GM23338 (cell line): ENCODE measurements at places on chromosomes 3 and 15.
A peak's percentile ranks its signal among the peaks of the same experiment; 100 is the strongest.

GRCh38 chr3:49058011-49058410, 28.8 kb upstream of the IMPDH2 start:
- DNase-seq: no peak

- no peak for DNase-seq
These were observed 32.8 kb downstream of the IFT57 start for GRCh38 chr3:108189440-108189839.

DNA sequence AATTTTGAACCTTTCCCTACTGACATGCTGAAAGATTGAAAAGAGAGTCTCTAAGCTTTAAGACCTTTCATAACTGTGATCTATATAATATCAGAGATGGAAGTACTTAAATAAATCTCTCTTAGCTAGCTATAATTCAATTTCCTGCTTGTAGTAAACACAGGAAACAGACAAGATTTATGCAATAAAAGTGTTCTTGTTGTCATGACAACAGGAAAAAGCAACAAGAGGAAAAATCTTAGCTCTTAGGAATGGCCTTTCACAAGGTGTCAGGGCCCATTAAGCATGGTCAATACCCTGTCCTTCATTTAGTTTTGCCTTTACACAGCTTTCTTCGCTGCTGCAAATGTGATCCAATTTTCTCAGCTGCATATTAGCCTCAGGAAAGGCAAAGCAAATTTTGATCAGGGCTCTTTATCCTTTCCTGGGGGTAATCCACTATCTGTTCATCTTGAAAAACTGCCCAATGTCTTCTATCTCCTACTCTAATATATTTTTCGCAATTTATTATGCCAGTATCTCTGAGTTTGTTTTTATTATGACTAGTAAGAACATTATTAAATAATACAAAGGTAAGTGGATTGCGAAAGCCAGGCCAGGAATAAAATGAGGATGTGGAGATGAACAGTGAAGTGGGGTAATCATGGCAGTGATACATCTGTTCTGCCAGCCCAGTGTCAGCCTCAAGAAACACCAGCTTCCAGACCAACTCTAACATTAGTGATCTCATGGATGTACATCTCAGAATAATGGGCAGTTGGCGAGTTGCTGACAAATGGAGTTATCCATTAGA, 28.7 kb downstream of the SIDT1 start:
- DNase-seq: peak; percentile 19

GRCh38 chr15:89984001-89984400, 17.1 kb upstream of the ZNF710 start:
- no peak for DNase-seq

DNA sequence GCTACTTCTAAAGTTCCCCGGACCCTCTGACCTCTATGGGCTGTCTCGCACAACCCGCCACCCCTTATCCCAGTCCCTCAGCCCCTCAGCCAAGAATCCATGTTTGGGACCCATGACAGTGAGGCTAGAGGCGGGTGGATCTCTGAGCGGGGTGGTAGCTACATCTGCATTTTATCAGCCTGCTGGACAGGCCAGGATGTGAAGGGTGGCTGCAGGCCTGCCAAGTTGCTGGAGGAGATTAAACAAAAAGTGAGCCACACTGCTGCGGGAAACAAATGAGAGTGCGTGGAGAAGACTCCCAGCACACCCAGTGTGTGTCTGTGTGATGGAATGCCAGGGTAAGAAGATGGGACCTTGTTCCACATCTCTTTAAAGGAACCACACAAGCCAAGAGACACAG, 51.1 kb upstream of the SPATA12 start:
- no peak for DNase-seq

DNA sequence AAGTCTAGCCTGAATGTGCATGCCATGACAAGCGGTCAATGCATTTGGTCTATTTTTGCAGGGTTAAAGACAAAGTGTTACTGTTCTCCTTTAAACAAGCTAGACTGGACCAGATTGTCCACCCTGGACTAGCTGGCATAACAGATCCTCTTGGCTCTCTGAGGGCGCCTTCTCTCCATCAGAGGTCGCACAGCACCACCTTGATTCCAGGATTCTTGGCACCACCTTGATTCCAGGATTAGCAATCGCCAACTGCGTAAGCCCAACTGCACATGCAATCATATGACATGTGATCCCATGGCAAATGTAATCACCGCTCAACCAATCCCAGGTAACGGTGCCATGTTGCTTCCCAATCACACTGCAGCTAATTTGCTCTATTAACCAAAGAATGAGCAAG, 98.6 kb downstream of the OXNAD1 start:
- no peak for DNase-seq

DNA sequence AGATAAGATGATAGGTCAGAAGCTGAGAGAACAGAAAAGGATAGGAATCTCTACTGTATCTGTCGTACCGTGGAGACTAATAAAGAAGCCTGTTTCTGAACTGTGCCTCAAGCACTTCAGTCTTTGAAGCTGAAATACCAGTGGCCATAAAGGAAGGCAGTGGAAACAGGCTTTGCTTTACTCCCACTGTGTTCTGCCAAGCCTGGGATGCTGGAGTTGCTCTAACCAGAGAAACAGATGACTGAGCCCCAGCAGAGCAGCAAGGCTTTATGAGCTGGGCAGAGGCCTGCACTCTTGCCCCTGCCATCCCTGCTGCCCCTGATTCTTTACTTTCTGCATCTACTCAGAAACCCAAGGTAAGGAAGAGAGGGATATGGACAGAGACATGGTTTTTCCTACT, 89.4 kb downstream of the PDE8A start:
- DNase-seq: no peak

DNA sequence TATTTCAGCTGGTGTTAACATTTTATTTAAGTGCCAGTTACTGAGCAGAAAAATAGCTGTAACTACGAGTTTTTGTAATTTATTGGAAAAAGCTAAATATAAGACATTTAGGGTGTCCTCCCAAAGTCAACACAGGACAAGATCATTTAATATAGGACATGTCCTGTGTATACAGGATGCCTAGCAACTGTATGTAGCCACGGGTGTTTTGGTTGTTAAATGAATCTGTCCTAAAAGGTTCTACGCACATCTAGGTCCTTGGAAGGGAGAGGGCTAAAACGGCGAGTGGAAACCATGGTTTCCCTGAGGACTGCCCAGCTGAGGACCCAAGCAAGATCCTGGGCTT, 565 bp upstream of the ZNF621 start:
- DNase-seq: no peak

DNA sequence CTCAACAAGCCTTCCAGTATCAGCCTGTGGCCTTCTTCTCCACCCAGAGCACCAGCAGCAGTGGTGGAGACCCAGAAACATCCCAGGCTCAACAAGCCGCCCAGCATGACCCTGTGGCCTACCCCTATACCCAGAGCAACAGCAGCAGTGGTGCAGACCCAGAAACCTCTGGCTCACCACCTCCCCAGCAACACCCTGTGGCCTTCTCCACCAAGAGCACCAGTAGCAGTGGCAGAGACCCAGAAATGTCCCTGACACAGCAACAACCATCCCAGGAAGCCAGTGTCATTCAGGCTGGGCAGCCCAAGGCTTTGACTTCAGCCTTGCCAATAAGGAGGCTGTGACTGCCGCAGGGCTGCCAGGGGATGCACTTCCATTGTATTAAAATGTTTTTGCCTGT, 16.3 kb upstream of the EMC3 start:
- DNase-seq: no peak

- DNase-seq: peak; percentile 44
These were observed 202.3 kb upstream of the PROK2 start for GRCh38 chr3:71987089-71987735.

- DNase-seq: no peak
These were observed 142.8 kb upstream of the STT3B start for GRCh38 chr3:31389939-31390338.

- peak; percentile 58 for DNase-seq
These were observed 12.7 kb downstream of the TKT start for GRCh38 chr3:53243165-53243564.

DNA sequence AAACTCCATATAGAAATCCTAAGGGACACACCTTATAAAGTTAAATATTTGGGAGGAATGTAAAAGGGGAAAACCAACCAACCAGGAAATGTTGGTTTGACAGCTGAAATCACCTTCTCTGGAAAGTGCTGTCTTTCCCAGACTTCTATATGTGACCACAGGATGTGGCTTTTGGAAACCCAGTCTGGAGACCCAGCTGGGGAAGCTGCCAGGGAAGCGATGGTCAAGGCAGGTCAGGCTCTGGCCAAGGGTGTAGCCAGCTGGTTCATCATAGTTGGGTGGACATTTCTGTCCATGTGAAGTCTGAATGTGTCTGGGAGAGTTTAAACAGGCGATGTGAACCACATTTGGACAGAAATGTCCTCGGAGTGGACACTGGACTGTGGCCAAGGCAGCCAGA, 73.9 kb downstream of the ARNT2 start:
- DNase-seq: no peak

DNA sequence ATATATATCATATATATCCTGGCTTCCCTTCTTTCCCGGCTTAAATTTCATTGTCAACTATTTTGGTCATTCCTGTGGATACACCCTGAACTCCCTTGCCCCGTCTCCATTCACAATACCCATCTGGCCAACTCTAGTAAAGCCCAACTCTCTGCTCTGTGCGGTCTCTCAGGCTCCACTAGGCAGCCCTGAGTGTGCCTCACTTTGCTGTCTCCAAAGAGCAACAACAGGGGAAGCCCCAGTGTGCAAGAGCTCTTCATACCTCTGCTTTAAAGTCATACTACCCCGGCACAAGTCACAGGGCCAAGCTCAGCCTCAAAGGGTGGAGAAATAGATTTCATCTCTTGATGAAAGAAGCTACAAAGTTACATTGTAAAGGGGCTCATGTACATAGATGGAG, 18.9 kb upstream of the FEM1B start:
- no peak for DNase-seq

DNA sequence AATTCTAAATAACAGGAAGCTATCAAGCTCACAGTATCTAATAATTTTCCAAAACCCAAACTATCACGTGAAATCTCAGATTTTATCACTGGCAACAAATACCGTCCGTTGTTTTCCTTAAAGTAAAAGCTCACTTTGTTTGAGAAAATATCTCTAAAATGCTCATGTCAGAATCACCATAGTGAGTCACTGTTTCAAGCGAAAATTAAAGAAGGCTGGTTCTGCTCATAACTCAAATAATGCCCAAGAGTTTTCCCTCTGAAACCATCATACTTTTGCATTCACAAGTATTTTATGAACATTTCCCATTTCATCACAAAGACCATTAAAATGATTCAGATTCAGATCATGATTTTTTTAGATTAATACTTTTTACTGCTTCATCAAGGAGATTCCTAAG, 50.6 kb downstream of the TBL1XR1 start:
- DNase-seq: no peak

DNA sequence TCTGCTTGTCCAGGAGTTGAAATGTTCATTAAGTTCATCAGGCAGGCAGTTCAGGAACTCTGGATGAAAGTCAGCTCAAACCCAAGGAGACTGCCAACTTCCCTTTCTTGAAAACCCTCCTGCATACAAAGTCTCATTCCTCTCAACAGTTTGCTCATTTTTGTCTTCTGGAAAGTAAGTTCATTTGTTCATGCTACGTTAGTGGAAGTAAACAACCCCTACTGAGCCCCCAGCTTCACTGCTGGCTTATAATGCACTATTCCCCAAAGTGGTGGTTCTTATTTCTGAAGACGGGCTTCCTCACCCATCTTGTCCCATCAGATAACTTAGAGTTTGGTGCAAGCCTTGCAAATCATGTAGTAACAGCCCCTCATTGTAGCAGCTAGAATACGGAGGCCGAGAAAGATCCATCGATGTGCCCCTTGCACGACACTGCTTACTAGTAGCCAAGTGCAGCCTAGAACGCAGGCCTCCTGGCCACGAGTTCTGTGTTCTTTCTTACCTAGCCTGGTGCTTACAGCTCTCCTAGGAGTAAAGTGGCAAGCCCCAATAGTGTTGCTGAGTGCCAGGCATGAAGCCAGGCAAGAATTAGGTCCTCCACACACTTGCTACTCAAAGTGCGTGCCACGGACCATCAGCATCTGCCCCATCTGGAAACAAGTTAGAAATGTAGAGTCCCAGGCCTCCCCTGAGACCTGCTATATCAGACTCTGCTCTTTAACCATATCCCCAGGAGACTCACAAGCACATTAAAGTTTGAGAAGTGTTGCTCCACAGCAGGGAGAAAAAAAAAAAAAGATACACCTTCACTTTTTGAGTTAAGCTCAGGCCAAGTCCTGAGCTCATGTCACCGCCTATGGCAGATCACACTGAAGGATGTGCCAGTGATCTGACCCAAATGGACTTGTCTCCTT, 82.5 kb downstream of the RFTN1 start:
- DNase-seq: no peak

- DNase-seq: no peak
These were observed 38.5 kb upstream of the LIPC start for GRCh38 chr15:58393241-58393662.

GRCh38 chr3:131907796-131908195, 127.0 kb downstream of the CPNE4 start:
- no peak for DNase-seq

GRCh38 chr15:90680371-90680935, 36.7 kb upstream of the BLM start:
- DNase-seq: no peak

GRCh38 chr15:27690290-27690689, 408.8 kb downstream of the OCA2 start:
- DNase-seq: peak; percentile 28

DNA sequence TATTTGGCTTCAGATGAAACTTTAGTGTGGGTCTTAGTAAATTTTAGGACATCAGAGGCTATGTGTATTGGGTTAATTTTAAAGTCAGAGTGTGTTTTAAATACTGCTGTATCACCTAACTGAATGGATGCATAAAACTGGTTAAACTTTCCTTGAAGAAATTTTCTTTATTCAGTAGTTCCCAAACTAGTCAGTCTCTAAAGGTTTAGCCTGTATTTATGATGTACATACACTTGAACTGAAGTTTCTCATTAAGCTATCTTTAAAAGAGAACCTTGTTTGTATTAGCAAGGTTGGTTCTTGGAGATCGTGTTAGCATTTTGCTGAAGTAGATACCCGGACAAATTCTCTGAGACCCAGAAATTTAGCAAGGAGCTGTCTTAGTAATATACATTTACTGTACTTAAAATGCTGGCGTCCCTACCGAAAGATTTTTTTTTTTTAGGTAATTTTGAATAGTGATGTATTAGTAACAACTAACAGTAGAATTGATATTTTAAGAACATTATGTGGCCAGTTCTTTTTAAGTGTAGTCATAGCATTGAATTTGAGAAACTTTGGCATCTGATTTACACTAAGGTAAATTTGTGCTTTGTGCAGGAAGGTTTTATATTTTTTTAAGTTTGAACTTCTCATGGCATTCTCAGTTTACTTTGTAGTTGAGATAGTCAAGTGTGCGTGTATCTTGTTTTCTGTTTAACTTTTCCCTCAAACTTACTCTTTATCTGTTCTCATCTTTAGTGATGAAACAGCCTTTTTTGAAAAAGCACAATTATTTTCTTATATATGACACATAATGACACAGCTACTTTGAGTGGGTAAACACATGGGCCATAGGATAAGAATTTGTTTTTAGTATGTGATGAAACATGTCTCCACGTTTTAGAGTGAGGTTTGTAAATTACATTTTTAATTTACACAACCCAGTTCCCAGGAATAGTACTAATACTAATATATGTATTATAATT, 2.9 kb downstream of the DIPK2A start:
- DNase-seq: no peak
